ENCODE measurements at places on chromosomes 7 and 10.

DNA sequence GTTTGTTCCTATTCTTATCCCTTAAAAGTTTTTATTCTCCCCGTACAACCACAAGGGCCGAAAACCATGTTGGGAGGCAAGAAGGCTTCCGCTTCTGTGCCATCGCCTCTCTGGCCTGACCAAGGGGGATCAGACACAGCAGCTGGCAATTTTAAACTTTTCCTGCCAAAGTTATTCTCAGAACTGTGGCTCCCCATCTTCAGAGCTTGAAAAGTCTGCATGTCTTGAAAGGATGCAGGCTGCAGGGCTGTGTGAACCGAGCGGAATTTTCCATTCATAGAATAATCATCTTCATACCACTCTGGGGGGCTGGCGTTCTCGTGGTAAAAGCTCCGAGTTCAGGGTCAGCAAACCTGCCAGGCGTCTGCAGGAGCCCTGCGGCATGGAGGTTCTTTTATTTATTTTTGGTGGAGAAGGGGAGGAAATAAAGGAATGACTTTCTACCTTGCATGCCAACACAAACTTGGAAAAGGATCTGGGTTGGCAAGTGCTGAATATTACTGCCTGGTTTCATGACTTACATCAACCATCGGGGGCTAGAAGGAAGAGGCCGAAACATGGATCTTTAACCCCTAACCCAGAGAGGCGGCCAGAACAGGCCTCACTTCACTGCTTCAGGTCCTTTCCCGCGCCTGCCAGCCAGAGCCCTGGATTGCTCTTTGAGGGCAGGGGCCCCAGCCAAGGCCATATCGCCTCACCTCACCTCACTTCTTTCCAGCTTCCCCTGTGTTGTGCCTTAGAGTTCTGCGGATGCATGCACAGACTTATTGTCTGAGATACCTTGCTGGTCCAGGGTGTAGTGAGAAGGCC, 3.0 kb upstream of the NANOS1 start:
- no peak for DNase-seq

GRCh38 chr10:12741360-12741804, 260.1 kb downstream of the CCDC3 start:
- DNase-seq = no peak

DNA sequence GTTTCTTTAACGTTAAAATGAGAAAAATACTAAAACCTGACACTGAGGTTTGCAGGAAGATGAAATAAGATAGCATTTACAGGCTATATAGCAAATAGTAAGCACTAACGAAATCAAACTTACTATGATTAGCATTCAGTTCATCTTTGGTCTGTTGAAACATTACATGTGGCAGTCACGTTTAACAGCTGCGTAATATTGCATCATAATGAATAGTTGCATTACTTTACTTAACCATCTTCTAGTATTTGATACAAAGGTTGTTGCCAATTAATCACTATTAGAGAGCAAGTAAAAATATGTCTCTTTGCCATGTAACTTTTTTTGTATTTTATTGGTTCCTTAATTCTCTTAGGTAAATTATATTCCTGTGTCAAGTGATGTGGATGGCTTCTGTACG, 131.8 kb upstream of the GHITM start:
- DNase-seq = no peak

DNA sequence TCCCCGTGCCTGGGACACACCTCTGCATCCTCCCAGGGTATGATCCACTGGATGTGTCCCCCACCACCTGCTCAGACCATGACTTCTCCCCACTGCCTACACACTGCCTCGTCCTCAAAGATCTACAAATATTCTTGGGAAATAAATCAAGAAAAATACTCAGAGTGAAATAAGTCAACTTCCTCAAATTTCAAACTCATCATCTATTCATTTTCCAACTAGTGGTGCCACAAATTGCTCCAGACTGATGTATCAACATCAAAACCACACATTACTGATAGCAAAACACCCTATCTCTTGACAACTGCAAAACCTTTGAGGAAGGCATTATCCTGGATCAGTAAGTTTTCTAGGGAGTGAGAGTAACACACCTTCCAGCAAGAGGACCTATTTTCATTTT, 87.7 kb downstream of the GRB10 start:
- no peak for DNase-seq

- no peak for DNase-seq
These were observed 154.0 kb downstream of the SUGCT start for GRCh38 chr7:40288827-40289226.

DNA sequence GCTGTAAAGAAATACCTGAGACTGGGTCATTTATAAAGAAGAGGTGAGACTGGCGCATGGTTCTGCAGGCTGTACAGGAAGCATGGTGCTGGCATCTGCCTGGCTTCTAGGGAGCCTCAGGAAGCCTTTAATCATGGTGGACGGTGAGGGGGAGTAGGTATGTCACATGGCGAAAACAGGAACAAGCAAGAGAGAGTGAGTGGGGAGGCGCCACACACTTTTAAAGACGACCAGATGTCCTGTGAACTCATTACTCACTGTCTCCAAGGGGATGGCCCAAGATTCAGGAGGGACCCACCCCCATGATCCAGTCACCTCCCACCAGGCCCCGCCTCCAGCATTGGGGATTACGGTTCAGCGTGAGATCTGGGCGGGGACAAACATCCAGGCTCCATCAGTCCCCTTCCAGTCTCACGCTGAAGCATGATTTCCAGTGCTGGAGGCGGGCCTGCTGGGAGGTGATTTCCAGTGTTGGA, 3.2 kb downstream of the ZNF316 start:
- DNase-seq = no peak

- no peak for DNase-seq
These were observed 93.6 kb downstream of the NKX6-2 start for GRCh38 chr10:132692311-132692710.

DNA sequence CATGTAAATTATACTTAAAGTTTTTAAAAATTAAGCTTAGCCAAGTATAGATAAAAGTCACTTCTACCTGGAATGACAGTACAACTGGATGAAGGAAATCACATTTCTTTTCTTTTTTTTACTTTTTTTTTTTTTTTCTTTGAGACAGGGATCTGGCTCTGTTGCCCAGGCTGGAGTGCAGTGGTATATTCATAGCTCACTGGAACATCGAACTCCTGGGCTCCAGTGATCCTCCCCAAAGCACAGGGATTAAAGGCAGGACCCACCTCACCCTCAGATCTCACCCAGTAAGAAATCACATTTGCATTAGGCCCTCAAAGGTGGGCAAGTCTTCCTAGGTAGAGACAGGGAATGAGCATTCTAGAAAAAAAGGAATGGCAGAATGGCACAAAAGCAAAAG, 69.5 kb upstream of the C1GALT1 start:
- DNase-seq = no peak

DNA sequence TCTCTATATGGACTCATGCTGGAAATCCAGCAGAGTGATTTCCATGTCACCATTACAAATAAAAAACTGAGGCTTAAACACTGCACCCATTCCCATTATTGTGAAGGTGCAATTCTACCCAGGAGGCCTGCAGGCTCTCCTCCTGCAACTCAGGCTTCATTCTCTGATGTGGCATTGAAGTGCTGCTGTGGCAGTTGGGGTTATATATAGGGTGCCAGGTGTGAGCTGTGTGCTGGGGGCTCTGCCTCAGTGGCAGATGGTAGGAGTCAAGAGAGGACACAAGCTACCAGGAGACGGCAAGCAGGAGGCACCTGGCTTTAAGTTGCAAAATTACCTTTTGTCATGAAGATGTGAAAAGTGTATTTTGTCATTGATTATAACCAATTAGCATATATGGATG, 21.3 kb downstream of the ZNF107 start:
- no peak for DNase-seq

- DNase-seq = no peak
These were observed 90.4 kb downstream of the ZMIZ1 start for GRCh38 chr10:79159141-79159651.

- DNase-seq = no peak
These were observed 37.7 kb upstream of the HABP2 start for GRCh38 chr10:113515161-113515560.

GRCh38 chr10:29524720-29525119, 110.1 kb downstream of the SVIL start:
- DNase-seq = no peak

- DNase-seq = no peak
These were observed 74.0 kb upstream of the DGKI start for GRCh38 chr7:137920637-137921399.

- DNase-seq = no peak
These were observed 294.3 kb downstream of the RPS24 start for GRCh38 chr10:78327778-78328591.

- no peak for DNase-seq
These were observed 44.4 kb upstream of the SP4 start for GRCh38 chr7:21383227-21384220.

DNA sequence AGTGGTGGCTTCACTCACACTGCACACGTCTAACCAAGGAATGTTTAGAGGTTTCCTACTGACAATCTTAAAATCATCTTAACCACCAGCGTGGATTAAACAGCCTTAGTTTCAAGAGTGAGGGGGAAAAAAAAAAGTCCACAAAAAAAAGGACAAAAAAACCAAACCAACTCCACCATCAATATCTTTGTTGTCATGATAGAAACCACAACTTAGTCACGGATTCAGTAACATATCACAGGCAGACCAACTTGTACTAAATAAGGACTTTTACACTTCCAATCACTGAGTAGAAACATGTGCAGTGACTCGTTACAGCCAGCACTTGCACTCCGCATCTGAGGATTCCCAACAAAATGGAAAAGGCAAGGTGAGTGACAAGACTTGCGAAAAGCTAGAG, 46.5 kb downstream of the FAM171A1 start:
- DNase-seq = no peak
